Mesendoderm (in vitro differentiated cells): ENCODE measurements at places on chromosomes 12 and 14.

DNA sequence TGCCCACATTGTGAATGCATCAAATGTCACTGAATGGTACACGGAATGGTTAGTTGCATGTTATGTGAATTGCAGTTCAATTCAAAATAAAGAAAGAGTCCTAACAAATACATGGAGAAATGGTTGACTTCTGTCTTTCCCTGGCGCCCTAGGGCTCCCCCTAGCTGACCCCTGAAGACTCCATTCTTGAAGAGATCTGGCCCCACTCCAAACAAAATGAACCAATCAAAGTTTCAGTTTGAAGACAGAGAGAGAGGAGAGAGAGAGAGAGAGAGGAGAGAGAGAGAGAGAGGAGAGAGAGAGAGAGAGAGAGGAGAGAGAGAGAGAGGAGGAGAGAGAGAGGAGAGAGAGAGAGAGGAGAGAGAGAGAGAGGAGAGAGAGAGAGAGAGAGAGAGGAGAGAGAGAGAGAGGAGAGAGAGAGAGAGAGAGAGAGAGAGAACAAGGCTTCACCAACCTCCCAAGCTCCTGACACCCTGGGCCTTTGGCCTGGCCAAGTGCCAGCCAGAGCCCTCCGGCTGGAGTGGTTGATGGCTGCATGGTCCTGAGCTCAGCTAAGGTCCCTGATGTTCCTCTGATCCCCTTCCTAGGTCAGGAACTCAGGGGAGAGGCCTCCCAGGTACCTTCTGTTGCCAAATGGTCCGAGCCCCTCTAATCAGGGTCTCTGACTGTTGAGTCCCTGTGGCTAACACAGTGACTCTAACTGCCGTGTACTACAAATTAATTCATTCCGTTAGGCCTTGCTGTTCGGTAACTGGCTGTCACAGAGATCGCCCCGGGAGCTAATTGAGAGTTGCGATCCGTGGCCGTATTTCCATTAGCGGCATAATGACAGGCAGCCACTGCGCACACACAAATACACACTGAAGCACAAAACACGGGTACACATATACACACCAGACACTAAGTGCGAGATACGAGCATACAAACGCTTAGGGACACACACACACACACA is 188.8 kb downstream of the ESRRB start:
- peak; percentile 85 for DNase-seq

DNA sequence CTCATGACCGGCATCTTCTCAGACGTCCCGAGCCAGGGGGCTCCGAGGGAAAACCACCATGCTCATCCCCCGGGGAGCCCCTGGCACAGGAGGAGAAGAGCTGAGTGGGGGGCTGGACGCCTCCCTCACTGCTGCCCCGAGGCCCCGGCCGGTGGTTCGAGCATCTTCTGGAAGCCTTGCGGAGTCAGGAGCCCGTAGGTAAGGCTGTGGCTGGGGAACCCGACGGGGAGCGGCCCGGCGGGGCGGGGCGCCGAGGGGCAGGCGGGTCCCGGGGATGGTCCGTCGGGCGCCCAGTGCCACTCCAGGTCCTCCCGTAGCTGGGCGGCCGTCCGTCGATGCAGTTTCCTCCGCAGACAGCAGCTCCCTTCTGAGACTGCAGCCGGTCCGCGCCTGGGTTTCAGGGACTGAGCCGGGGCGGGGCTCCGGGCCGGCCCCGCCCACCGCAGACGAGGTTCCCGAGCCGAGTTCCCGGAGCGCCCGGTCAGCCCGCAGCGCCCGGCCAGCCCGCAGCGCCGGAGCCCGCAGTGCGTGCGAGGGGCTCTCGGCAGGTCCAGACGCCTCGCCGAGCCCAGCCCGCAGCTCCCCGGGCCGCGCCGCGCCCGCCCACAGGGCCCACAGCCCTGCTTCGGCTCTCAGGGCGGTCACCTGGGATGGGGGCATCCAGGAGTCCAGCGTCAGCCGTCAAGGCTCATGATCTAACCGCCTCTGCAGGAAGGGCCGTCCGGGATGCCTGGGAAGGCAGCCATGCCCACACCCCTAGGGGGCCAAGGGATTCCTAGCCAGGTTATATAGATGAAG is at the start of gene PGF:
Gene PGF (minus strand): TSS at position 369 of the 798 bp plus-strand sequence. CDS start 355 bp downstream, at position 14.
- DNase-seq: peak; percentile 70

DNA sequence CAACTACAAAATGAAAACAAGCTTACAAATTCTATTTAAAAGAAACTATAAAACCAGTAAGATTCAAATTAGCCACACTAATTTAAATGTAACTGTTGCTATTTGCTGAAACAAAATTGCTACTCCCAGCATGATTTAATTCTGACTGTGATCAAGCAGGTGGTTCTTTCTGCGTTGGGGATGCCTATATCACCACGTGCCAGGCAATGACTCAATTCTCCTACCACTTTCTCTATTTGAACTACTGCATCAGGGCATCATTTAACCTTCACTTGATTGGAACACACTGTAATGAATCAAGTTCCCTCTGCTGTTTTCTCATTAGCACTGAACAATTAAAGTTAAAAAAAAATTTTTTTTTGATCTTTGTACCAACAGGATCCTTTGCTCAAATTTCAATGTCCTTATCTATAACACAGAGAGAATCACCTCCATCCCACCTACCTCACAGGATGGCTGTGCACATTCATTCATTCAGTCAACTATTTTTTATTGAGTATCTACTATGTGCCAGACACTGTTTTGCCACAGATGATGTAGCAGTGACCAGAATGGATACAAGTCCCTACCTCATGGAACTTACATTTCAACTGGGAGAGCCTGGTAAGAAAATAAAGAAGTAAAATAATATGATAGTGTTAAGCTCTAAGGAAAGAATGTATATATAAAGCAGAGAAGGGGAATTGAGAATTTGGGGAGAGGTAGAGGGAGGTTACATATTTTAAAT is 8.0 kb upstream of the ACTN1 start:
- DNase-seq: no peak

DNA sequence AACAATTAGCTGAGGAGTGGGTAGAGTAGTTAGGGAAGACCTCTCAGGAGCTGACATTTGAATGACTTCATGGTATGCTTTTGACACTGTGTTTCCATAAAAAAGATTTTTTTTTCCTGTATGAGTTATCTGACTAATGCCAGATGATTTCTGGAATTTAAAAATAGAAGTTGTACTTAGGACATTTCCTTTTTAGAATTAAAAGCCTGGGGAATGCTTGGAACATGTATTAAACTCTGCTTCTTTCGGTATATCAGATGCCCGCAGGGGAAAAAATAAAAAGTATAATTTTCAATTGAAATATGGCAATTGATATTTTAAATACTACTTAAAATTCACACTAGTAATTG is 41.1 kb downstream of the BRMS1L start:
- no peak for DNase-seq

GRCh38 chr12:109202770-109203169 is 86.4 kb downstream of the ACACB start:
- no peak for DNase-seq

DNA sequence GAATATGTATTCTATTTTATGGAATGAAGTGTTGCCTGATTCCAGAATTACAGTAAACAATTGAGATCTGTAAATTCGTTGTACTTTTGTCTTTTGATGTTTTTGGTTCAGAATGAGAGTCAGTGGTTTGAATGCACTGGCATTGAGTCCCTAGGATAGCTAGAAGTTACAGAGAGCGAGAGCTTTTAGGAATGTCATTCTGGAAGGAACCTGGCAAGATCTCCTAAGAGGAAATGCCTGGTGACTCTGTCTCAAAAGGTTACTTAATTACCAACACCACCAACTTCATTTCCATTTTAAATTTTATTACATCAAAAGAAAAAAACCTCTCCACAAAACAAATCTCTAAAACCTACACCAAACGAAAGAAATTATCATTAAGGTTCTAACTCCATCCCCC is 6.0 kb upstream of the CEBPE start:
- DNase-seq: no peak
